ENCODE measurements at places on chromosomes 12 and 14. TPM values are rescaled to one million over a fixed set of nuclear protein-coding genes. Genes with fewer than 3 reads are reported as not detected.

GYS2 gene
- not detected for total RNA-seq

FAM90A1 gene
- not detected for total RNA-seq

LRCOL1 gene
- total RNA-seq = not detected

P2RX2 gene
- not detected for total RNA-seq

DYNLL1 gene
- total RNA-seq = 253 TPM

NEUROD4 gene
- total RNA-seq = not detected

CLEC4A gene
- not detected for total RNA-seq

BBOF1 gene
- total RNA-seq = 1.6 TPM

RASSF9 gene
- 4.3 TPM for total RNA-seq

SERPINA10 gene
- total RNA-seq = not detected

ISM2 gene
- total RNA-seq = under 0.01 TPM

KCNA5 gene
- total RNA-seq = not detected

SMIM41 gene
- 0.19 TPM for total RNA-seq

CCDC184 gene
- 0.10 TPM for total RNA-seq

POP5 gene
- total RNA-seq = 20.7 TPM

B4GALNT3 gene
- total RNA-seq = not detected

JDP2 gene
- total RNA-seq = 13.7 TPM

MYF6 gene
- not detected for total RNA-seq

LRTM2 gene
- total RNA-seq = 0.10 TPM

HOXC4 gene
- total RNA-seq = not detected

IRAK3 gene
- 9.8 TPM for total RNA-seq

VAMP1 gene
- 4.8 TPM for total RNA-seq

SLCO1A2 gene
- total RNA-seq = not detected

PELI2 gene
- 11.3 TPM for total RNA-seq

LRP1-AS gene
- not detected for total RNA-seq

HOXC11 gene
- total RNA-seq = not detected

GALNT16 gene
- total RNA-seq = 0.29 TPM

SLC25A21 gene
- 1.3 TPM for total RNA-seq

SIX6 gene
- total RNA-seq = not detected

PTPRQ gene
- total RNA-seq = not detected

CLECL1 gene
- total RNA-seq = not detected

SMCO2 gene
- not detected for total RNA-seq

PLXNC1 gene
- under 0.01 TPM for total RNA-seq

SLCO1B3 gene
- not detected for total RNA-seq

IAPP gene
- total RNA-seq = not detected

RNASE3 gene
- total RNA-seq = not detected

POU6F1 gene
- total RNA-seq = 2.9 TPM

KRT71 gene
- not detected for total RNA-seq

OR6C2 gene
- not detected for total RNA-seq

EXOC3L4 gene
- total RNA-seq = not detected

TMEM116 gene
- total RNA-seq = 3.9 TPM

ALDH6A1 gene
- total RNA-seq = 24.5 TPM

MYG1 gene
- 45.7 TPM for total RNA-seq

GALNT4 gene
- 25.5 TPM for total RNA-seq

TMBIM4 gene
- total RNA-seq = 117 TPM

COPZ1 gene
- 130 TPM for total RNA-seq

LARP4 gene
- total RNA-seq = 48.3 TPM

All from vein endothelial cell (primary cell).